ENCODE measurements at places on chromosomes 12 and 14.
A peak's percentile ranks its signal among the peaks of the same experiment; 100 is the strongest.

GRCh38 chr14:93707475-93707874 is 80.8 kb downstream of the PRIMA1 start:
- no peak for DNase-seq

DNA sequence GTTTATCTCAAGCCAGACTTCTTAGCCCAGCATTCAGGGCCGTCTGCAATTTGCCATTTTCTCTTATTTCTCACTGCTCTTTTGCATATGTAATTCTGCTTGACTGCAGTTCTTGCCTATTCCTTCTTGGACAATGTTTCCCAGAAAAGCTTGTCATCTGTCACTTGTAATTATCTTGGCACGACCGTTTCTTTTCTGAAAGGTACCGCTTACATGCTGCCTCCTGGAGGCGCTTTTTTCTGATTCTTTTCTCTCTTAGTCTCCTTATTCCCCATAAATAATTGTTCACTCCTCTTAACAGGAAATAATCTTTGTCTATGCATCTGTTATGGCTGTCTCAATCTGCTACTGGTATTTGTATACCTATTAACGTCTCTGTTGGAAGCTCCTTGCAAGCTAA is 1.2 kb upstream of the ALDH1L2 start:
- DNase-seq = no peak

DNA sequence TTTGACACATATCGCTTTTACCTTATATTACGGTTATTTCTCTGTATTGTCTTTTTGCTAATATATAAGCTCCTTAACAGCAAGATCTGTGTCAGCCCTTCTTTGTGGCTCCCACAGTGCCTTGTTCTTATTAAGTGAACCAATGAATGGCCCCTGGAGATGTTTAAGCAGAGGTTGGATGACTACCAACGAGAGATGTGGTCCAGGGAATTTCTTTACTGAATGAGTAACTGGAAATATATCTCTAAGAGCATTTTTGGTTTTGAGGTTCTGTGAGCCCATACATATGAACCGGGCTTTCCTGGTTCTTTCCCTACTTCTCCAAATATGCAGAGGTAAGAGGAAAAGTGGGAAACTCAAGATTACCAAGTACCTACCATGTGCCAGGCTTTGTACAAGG is 23.5 kb downstream of the CALCOCO1 start:
- no peak for DNase-seq

DNA sequence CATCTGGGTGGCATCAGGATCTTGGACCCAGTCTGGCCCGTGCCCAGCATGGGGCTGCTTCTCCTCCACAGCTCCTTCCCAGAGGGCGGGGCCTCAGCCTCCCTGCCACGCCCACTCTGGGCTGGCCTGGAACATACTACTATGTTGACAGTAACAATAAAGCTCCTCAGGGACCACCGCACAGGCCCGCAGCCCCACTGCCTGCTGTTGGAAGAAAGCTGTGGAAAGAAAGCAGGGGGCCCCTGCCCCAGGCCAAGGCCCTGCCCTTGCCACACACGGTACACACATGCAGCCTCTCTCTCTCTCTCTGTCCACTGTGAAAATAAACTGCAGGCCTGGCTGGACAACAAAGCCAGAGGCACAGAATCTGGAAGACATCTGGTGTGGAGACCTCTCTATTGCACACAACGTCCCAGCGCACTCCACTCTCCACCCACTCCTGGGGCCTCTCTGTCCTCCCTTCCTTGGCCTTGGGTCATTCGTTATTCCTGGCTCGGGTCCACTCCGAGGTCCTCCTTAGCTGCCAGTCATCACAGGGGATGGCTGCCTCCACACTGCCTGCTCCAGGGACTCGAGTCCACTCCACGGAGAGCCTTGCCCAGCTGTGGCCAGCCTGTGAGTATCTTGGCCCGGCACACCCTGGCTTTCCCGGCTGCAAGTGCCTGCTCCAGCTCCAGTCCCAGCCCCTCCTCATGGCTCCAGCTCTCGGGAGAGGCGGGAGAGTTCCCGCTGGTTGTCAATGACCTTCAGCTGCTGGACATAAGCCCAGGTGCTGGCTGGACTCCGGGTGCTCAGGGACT is 11.8 kb upstream of the ENDOU start:
- no peak for DNase-seq

GRCh38 chr14:95206534-95206933 is 49.2 kb upstream of the DICER1 start:
- DNase-seq = no peak

DNA sequence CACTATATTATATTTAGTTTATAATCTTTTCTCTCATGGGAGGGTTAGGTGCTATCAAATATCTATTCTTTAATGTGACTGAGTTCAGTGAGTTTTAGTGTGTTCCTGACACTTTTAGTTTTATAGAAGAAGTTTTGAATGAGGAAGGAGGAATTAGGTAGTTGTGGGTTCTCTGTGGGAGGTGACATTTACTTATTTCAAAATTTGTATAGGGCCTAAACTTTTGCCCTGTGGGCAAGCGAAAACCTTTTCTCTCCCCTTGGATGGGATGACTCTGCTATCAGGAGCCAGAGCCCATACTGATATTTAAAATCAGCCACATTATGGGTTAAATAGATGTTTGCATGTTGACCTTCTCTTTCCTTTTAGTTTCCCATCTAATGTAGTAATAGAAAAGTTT is 43.6 kb downstream of the SPATS2 start:
- no peak for DNase-seq

GRCh38 chr12:82787016-82787415 is 100.3 kb downstream of the TMTC2 start:
- no peak for DNase-seq

GRCh38 chr14:65357689-65358088 is 54.8 kb upstream of the FUT8 start:
- no peak for DNase-seq

DNA sequence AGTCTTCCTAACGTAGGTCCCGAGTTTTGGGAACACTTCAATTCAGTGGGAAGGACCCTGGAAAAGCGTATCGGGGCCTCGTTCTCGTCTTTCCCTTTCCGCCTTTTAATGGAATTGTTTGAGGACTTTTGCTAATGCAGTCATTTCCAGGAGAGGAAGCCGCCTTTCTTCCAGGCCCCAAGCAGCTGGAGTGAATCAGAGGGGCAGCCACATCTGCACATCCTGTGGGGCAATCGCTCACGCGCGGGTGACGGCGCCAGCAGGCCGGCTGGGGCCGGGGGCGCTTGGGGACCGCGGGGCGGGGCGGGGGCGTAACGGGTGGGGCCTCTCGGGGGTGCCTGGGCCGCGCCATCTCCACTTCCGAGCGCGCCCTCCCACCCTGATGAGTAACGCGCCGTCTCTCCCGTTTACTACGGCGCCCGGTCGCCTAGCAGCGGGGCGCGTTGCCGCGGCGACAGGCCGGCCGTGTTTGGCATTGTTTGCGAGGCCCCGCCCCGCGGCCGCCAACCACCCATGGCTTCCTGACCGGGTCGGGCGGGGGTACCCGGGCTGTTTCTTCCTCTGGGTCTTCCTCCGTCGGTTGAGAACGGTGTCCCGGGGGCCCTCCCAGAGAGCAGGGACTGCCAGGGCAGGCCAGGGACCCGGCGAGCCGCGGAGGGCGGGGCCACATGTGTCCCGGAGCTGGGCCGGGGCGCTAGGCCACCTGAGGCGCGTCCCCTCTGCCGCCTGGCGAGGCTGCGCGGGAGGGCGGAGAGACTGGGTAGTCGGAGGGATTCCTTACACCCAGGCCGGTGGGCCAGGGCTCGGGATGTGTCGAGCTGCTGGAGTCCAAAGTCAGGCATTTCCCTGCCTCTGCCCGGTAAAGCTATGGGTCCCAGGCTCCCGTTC is 2.3 kb downstream of the GSG1 start:
- peak; percentile 90 for DNase-seq

- DNase-seq = no peak
Observed at GRCh38 chr12:111260732-111261131, 108.2 kb downstream of the PHETA1 start.

- no peak for DNase-seq
Observed at GRCh38 chr14:72485695-72486094, 408.2 kb downstream of the DPF3 start.

- peak; percentile 7 for DNase-seq
Observed at GRCh38 chr12:117789195-117789912, 179.4 kb downstream of the KSR2 start.

DNA sequence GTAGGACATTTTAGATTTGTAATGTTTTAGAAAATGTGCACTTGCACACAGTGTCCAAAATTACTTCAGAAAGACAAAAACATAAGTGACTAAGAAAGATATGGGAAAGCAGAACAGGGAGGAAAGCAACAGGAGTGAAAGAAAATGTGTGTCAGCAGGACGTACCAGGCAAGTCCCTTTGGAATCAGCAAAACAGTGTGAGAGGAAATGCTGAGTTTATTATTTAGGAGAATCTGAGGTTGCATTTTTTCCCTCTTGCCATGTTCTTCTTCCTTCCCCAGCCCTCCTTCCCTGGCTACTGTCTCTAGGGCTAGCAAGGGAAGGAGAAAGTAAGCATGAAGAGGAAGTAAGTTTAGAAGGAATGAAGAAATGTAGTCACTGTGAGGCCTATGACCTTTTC is 67.7 kb upstream of the CD163 start:
- no peak for DNase-seq

DNA sequence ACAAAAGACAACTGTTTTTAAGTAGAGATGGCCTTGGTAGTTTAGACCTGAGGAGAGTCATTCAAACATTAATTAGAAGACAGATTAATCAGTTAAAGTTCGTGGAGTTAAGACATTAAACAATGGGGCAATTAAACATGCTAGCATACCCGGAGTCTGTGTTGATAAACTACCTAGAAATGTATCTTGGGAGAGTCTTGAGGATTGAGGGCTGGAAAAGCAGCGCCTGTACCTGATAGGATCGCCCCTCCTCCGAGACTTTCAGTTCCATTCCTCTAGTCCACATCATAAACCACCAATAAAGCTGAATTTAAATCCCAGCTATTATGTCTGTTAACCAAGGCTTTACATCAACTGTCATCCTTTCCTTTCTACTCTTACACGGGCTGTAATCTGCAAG is 1.0 kb upstream of the KRAS start:
- DNase-seq = no peak

GRCh38 chr12:2627835-2628191 is 167.0 kb upstream of the FKBP4 start:
- no peak for DNase-seq

- no peak for DNase-seq
Observed at GRCh38 chr14:85921241-85921640, 391.3 kb downstream of the FLRT2 start.

GRCh38 chr14:22521449-22522239 is 67.4 kb downstream of the DAD1 start:
- DNase-seq = no peak

GRCh38 chr12:121657305-121658008 is 12.0 kb downstream of the MORN3 start:
- DNase-seq = no peak

DNA sequence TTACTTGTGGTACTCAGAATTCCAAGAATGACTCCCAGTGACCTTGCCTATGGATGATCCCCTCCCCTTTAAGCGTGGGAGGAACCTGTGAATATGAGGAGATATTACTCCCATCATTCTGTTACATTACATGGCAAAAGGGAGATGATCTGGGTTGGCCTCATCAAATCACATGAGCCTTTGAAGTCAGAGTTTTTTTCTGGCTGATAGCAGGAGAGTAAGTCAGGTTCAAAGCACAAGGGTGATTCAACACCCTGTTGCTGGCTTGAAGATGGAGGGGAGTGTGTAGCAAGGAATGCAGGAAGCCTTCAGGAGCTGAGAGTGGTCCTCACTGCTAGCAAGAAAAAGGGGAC is 9.1 kb upstream of the MDM2 start:
- DNase-seq = no peak

DNA sequence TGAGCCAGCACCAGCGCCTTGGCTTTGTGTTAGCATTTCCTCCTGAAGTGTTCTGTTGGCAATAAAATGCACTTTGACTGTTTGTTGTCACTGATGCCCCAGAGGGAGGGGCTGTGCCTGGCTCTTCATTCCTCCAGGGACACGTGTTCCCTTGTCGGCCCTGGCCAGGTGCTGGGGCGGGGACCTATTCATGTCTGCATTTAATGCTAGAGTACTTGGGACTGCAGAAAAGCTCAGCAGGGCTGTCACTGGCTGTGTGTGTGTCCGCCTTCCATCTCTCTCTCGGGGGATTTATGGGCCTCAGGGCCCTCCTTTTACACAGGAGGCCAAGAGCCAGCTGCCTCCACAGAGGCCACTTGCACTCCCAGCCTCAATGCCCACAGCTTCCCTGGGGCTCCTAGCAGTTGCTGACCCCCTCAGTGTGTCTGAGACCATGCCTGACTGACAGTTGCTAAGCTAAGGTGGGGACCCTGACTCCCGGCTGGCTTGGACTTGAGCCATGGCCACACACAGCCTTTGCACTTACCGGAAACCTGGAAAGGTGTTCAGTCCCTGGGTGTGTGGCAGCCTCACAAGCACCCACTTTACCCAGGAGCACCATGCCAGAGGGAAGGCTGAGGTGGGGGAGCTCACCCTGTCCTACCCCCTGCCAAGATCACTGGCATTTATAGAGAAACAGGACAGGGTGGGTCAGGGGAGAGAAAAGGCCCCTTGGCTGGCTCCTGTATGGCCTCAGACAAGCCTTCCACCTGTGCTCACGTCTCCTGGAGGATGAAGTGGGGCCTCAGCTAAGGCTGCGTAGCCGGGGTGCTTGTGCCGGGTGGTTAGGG is 27.8 kb downstream of the HIP1R start:
- DNase-seq = peak; percentile 94

- no peak for DNase-seq
Observed at GRCh38 chr12:31896514-31897039, 62.6 kb upstream of the RESF1 start.

DNA sequence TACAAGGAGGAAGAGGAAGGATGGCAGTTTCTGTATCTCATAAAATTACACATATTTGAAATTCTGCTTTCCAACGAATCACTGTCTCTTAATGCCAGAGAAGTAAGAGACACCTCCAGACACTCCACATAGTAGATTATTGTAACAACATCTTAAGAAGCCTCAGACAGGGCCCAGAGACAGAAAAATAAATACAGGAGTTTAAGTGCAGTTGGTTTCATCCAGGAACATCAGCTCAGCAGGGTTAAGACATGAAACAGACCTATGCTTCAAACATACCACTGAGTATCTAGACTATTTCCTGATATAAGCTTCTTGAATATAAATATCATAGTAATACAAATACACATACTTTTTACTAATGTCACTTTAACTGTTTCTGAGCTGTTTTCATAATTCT is 290.3 kb downstream of the ADAMTS20 start:
- DNase-seq = no peak

DNA sequence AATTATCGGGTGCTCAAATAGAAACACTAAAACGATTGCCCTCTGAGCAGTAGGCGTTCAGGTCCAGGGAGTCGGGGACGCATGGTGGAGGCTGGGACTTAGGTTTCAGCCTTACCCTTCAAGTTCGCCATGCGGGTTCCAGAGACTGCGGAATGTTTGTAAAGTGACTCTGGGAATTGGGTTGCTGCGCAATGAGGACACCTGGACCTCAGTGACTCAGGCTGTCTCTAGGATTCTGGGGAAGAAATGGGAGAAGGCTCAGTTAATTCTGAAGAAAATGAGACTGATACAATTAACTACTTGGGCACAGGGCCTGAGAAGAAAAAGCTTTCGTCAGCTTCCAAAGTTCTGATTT is 1.1 kb downstream of the LGALS3 start:
- DNase-seq = no peak

All from NCI-H345 (cell line).